Hematopoietic multipotent progenitor cell treated with erythropoietin and hydrocortisone succinate and interleukin-3 and kit ligand, for 17 days (in vitro differentiated cells): ENCODE measurements at places on chromosomes 6 and 20.

DNA sequence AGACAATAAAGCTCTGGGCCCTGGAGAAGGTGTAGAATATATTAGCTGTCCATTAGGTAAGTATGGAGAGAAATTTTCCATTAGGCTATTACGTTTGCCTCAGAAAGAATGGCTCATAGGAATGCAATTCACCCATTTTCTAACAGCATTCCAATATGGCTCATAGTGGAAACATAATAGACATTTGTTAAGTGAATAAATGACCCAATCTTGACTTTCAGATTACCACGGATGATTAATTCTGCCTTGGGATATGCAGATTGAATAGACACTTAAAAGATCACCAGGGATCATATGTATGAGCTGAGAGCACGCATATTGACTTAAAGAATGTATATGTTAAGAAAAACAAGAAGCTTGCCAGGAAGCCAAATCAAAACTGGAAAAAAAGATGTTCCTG is 209.1 kb upstream of the CDYL start:
- DNase-seq, result no peak

DNA sequence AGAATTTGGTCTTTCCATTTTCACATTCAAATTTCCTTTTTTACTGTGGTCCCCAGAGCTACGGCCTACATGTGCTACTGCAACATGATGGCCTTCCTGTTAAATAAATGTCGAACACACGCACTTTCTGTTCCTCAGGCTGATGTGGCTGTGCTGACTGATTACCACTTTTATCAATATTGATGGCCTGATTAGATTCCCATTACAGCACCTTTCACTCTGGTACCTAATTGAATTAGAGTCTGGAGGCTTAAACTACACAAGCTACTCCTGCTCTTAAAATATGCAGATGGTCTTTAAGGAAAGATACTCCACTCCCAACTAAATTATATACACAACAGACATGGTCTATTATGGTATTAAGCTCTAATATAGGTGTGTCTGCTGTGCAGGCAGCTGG is 301.6 kb downstream of the FRK start:
- DNase-seq, result no peak

DNA sequence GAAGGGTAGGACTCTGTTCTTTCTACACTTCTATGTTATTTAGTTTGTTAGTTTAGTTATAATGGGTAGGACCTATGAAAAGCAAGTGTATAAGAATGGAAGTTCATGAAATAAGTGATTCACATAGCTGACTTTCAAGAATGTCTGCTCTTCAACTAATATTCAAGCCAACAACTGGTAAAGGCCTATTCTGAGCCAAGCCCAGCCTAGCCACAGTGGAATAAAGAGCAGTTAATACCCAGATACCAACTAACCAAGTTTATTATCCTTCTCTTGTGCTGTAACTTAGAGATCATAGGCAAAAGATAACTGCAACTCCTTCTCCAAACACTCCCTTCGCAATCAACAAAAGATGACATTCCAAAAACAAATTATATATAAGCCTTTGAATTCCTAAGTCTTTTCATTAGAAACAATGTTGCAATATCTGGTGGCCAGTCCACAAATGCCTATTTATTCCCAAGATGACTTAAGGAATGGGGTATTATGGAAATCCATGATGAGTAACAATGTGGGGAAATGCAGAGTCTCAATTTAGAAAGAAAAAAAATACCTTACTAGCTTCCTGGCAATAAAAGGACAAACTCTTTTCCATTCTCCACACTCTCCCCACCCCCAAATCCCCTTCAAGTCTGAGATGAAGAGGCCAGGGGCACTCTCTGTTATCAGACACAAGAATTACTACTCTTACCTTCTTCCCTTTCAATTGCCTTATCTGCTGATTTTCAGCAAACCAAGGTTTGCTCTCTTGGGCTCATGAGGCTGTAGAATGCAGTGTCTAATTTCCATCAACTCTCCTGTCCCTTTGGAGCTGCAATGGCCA is 27.4 kb downstream of the BTBD9 start:
- no peak for DNase-seq

DNA sequence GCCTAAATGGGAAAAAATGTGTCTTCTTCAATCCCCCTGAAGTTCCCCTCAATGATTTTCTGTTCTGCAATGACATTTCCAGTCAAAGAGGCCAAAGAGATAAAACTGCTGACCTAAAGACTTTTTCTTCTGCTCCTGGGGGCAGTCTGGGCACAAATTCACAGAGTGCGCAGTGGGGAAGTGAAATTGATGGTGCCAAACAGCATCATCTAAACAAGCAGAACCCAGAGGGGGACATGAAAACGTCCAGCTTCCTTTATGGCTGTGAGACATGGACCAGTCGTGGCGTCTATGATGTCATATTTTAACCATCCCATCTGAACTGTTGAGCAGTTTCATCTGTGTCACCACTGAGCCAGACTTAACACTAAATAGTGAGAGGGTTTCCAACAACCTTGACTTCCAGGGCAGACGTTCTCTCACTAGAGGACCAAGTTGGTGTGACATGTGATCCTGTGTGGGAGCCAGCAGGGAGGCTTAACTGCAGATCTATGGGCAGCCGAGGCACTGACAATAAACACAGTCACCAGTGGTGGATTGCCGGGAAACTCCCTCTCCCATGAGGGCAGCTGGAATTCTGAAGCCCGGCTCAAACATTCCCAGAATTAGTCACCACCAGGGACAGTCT is 12.4 kb downstream of the SCML4 start:
- DNase-seq, result no peak

GRCh38 chr6:11096109-11096508 is 2.5 kb downstream of the SMIM13 start:
- DNase-seq, result no peak

GRCh38 chr6:43770372-43771209 is 580 bp downstream of the VEGFA start:
- peak; percentile 68 for DNase-seq

- DNase-seq, result no peak
These were observed 38.3 kb upstream of the MYLK2 start for GRCh38 chr20:31780839-31781238.

DNA sequence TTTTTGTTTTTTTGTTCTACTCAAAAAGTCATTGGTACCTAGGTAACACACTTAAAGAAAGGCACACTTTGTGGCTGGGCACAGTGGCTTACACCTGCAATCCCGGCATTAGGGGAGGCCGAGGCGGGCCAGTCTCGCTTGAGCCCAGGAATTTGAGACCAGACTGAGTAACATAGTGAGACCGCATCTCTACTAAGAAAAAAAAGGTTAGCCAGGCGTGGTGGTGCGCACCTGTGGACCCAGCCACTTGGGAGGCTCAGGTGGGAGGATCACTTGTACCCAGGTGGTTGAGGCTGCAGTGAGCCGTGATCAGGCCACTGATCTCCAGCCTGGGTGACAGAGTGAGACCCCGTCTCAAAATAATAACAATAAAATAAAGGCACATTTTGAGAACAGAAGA is 67.4 kb upstream of the BHLHE23 start:
- DNase-seq, result no peak

GRCh38 chr6:2763876-2764540 is 1.2 kb upstream of the WRNIP1 start:
- no peak for DNase-seq
